ENCODE measurements at places on chromosomes 2 and 18.

GRCh38 chr2:119586085-119586484 is 41.8 kb downstream of the CFAP221 start:
- no peak for DNase-seq

DNA sequence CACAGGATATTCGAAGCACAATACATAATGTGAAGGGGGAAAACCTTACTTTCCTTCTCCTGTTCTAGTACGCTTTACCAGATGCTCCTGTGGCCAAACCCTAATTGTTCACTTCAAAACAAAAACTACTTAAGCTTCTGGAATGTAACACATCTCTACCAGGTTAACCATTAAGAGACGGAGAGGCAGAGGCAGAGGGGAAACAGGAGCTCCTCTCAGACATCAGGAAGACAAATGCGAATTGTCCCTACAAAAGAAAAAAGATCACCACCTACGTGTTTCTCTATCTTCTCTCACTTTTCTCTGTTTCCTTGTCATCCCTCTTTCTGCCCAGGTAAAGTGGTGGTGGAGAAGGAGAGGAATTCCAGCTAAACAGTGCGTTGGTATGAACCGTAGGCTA is 266.8 kb downstream of the NRXN1 start:
- DNase-seq = no peak

GRCh38 chr2:96856776-96857666 is 795 bp downstream of the ANKRD39 start:
- no peak for DNase-seq

DNA sequence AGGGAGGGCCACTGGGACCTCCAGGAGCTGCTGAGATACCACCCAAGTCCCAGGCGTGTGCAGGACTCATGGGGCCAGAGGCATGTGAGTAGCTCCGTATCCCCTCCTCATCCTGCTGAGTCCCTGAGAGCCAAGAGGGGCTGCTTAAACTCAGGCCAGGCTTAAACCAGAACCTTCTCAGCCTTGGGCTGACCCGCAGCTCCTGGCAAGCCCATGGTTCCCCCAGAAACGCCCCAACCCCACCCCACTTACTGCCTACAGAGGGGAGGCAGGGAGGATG is 2.5 kb upstream of the NMUR1 start:
- DNase-seq = no peak

DNA sequence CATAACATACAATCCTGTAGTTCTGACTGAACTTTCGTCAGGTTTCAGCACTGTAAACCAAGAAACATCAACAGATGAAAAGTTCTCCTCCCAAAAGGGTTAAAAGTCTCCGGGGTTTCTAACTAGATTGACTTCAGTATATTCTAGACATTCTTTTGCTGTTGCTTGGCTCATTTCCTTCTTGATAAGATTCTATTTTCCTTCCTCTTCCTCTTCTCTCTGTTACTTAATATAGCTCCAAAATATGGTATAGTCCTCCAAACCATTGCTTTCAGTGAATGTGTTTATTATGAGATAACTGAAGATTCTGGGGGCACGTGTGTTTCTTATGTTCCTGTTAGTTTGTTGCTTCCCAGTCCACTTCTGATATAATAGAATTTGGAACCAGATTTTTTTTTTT is 46.4 kb upstream of the MAP4K3 start:
- no peak for DNase-seq

DNA sequence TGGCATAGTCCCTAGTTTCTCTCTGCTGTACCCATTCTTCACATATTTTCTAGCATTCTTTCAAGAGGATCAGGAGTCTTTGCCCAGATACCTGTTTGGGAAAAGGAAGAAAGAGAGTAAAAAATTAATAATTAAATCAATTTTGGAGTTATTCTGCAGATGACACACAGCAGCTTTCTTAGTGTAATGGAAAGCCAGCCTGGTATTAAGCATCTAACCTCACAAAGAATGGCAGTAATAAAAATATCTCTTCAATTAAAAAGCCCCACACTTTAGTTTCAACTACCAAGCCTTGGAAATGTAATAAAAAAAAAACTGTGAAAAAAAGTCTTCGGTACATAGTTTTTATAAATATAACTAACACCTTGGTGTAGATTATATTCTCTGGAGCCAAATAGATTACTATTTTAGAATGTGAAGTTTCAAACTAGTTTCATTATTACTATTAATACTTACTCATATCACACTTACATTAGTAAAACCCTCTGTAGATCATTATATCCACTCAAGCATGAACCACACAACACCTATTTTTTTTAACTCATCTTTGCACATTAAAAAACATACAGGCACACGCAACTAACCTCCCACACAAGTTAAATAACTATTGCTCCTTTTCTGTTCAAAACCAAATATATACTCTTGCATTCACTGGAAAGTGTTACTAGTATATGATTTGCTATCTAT is 90.9 kb downstream of the GPD2 start:
- no peak for DNase-seq

- no peak for DNase-seq
These were observed 469.3 kb downstream of the METTL4 start for GRCh38 chr18:2102022-2102421.

DNA sequence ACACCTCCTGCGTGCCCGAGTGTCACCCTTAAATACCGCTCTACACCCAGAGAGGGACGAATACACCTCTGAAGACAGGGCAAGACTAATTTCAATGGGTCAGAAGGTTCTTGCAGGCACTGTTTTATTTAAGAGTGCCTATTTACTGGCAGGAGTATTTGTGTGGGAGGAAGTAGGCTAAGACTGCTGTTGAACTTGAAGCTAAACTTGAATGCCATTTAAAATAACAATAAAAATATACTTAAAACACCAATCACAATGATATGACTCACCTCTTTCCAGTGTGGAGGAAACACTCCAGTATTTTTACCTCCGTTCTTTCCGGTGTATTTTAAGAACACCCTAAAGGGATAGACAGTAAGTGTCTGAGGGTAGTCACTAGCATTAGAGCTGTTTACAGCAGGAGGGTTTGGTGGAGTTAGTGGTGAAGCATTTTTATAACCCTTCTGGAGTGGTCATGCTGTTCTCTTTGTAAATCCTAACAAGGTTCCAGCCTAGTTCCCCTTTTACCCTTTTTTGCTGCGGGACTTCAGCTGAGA is 9.6 kb upstream of the HOXD1 start:
- no peak for DNase-seq

- no peak for DNase-seq
These were observed 270.3 kb downstream of the ATAD2B start for GRCh38 chr2:23656597-23656973.

GRCh38 chr2:233456934-233457333 is 102.6 kb downstream of the DGKD start:
- DNase-seq = no peak

DNA sequence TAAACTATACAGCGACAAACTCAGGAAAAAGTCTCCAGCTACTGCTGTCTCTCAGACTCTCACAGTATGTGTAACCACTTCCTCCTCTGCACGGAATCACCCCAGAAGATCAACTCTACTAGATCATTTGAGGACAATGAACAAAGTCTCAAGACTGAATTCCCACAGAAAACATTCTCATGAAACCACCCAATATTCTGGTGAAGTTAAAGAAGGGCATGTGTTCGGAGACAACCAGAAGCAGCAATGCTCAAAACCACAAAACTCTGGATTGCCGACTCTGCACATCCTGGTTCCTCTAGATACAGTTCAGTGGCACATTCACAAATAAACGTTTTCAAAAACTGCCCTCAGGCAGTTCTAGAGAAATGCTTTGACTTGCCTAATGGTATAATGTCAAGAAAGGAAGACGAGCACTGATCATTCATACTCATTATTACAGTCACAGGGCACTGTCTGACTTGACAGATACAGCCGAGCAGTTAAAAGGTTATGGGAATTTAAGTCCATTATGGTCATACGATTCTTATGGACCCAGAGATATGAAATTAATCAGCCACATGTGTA is 91.9 kb upstream of the STK17B start:
- peak; percentile 29 for DNase-seq

- DNase-seq = no peak
These were observed 29.3 kb upstream of the MMADHC start for GRCh38 chr2:149616681-149617456.

DNA sequence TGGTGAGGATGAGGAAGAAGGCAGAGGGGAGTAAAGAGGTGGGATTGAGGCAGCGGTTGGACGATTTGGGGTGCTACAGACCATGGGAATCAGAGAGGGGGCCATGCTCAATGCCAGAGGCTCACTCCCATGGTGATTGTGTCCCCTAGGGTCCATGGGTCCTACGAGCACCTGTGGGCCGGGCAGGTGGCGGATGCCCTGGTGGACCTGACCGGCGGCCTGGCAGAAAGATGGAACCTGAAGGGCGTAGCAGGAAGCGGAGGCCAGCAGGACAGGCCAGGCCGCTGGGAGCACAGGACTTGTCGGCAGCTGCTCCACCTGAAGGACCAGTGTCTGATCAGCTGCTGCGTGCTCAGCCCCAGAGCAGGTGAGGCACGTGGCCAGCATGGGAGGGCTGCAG is 5.2 kb downstream of the CAPN10 start:
- DNase-seq = no peak

DNA sequence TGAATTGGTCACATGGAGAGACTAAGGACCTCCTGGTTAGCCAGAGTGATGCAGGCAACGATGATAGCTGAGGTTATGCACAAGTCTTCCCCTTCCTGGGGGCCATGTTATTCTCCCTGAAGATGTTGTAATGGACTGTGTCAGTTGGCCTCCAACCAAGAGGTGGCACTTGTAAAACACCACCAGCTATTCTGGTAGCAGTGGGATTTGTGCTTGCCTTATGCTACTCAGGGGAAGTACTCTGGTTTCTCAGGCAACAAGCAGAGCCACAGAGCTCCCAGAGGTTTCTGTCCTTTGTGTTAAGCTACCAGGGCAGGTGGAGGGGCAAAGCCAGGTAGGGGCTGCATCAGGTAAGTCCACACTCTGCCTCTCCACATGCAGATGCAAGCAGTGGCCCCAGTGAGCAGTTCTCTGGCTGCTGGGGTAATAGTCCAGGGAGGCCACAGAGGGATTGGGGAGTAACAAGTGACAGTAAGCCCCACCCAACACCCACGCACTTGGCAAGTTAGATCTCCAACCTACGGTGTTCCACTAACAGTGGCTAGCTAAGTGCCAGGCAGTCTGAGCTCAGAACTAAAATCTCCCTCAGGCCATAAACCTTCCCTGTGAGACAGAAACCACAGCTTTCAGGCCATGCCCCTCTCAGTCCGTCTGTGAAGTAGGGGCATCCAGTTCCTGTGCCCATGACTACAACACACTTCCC is 99.7 kb downstream of the RND3 start:
- DNase-seq = no peak

DNA sequence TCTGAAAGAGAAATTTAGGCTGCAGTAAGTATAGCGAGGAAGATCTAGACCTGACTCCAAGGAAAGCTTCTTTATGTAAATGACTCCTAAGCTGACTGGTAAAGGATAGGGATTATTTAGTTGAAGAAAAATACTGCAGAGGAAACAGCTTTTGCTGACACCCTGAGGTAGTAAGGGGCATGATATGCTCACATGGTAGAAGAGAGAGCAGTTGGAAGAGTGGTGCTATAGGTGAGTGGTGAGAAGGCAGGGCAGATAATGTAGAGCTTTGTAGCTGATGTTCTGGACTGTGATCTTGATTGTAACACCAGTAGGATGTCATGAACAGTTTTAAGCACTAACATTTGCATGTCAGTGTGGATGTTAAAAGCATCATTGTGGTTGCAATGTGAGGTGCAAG is 639.1 kb upstream of the SLC39A10 start:
- DNase-seq = no peak

- DNase-seq = no peak
These were observed 13.1 kb upstream of the CRACDL start for GRCh38 chr2:98948956-98949739.

DNA sequence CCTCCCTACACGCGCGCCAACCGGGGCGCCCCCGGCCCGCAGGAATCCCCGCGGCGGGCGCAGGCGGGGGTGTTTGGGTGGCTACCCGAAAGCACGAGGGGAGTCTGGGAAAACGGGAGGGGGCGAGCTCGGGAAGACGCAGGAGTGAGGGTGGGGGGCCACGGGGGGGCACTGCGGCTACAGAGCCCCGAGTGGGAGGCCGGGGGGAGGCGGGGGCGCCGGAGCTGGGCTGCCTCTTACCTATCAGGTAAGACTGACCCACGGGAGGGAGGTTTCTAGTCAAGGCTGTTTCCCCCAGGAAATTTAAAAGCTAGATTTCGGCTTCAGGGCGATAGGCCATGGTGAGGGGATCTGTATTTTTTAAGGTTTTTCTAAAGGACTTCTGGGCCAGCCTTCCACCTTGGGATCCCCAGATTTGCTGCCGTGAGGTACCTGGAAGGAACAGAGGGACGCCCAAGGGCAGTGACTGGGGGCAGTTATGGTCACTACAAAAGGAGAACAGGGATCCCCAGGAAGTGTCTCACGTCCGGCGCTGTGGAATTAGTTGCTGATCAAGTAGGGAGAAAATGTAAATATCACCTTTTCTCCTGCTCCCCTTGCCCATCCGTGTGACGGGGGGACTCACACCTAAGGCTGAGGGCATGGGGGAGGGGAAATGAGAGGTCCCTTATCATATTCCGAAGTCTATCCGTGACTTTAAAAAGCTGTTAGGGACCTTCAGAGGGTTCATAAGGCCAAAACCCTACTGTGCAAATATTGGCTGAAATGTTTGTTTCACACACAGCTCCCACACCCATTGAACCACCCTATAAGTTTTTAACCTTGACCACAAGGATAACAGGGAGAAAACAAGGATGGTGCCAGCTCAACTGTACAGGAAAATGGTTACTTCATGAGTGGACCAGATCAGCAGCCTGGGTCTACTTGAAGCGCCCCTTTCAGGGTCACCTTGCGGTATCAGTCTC is 638 bp upstream of the IRS1 start:
- no peak for DNase-seq

DNA sequence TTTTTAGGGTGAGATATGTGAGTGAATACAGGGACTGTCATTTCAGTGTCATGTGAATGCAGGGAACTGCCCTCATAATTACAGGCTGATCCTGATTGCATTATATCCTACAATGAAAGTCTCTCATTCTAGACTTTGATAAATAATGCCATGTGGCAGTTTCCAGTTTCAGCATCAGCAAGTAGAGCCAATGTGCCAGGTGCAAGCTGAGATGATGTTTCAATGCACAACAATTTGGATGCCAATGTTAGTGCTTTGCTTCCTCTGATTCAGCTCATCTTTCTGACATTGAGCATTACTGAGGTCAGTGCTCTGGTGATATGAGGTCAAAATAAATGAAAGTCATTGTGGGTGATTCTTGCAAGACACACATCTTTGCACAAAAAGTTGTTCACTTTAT is 63.7 kb upstream of the TFPI start:
- DNase-seq = no peak

DNA sequence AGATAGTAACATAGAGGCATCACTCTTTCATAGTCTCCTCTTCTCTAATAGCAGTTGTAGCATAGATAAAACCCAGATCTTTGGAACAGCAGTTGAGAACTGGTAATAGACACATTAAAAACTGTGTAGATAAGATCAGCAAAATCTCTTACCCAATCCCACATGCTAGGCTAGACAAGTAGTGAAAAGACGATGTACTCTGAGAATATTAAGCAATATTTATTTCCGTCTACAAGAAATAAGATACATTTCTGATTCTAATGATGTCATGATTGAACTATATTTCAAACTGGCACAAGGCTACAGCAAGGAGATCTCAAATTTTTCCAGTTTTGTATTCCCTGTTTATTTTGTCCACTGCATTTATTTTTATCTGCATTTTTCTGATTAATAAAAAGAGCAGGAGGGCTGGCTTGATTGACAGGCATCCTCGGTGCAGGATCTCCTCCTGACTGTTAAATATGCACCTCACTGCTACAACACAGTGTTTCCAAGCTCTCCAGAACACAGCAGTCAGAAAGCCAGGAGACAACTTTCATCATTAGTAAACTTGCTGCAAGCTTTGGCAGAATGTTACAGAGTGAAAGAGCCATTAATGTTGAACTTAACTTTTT is 73.3 kb upstream of the ATIC start:
- DNase-seq = no peak
